Hepatocyte (in vitro differentiated cells): ENCODE measurements at places on chromosomes 4 and X. TPM values are rescaled to one million over a fixed set of nuclear protein-coding genes. Genes with fewer than 3 reads are reported as not detected.
A peak's percentile ranks its signal among the peaks of the same experiment; 100 is the strongest.

DNA sequence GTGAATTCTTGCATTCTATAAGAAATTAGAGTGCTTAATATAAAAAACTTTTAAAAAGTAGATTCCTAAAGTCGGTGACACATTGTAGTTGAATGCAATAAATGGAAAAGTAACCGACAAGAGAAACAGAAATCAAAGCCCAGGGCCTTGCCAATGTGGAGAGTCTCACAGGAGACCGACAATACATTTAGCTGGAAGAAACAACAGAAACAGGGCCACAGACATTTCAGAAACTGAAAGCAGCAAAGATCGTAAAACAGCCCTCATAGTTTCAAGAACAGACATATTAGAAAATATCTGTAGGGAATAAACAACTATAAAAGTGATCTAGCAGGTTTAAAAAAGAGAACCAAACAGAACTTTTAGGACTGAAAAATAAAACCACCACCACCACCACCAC is 49.5 kb downstream of the STAP1 start:
- H3K27ac ChIP-seq = no peak overlapping the region
- H3K36me3 ChIP-seq = no peaks in the 10 kb centered on the region
- no peak overlapping the region for H3K4me3 ChIP-seq
- H3K27me3 ChIP-seq = no peaks in the 10 kb centered on the region

- no peaks in the 10 kb centered on the region for H3K4me1 ChIP-seq
- DNase-seq = no peak
- H3K4me3 ChIP-seq = no peak overlapping the region
- no peak overlapping the region for H3K27ac ChIP-seq
Observed at GRCh38 chr4:28639747-28640146, 1779.1 kb downstream of the STIM2 start.

DNA sequence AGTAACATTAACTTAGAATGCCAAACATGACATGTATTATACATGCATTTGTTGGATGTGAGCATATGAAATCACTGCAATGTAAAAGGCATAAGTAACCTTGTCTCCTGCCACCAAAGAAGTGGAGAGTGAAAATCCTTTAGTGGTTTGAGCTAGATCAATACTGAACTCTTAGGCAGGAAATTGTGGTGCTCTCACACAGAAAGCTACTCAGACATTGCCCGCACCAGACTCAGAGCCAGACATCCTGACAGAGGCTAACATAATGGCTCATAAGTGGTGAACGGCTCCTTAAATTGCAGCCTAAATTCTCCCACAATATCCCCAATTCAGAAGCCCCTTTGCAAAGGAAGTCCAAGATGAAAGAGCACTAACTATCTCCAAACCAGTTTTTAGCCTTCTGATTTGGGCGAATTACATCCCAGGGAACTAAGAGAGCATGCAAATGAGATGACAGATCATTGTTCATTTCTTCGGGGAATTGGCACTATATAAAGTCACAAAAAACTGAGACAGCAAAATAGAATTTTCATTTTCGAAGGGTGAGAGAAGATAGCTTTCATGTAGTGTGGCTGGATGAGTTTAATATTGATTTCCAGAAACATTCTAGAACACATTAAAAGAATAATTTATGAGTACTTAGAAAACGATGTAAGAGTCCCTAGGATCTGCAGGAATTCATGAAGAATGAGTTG is 233.6 kb upstream of the RPS6KA3 start:
- no peaks in the 10 kb centered on the region for H3K4me1 ChIP-seq
- peak overlapping the region; percentile 39 for H3K27ac ChIP-seq
- H3K36me3 ChIP-seq = no peaks in the 10 kb centered on the region
- no peaks in the 10 kb centered on the region for H3K27me3 ChIP-seq
- no peak overlapping the region for H3K4me3 ChIP-seq

- H3K27ac ChIP-seq = no peak overlapping the region
- H3K4me1 ChIP-seq = no peaks in the 10 kb centered on the region
- H3K4me3 ChIP-seq = no peak overlapping the region
- no peaks in the 10 kb centered on the region for H3K36me3 ChIP-seq
- no peaks in the 10 kb centered on the region for H3K27me3 ChIP-seq
Observed at GRCh38 chrX:130261296-130261893, 7.3 kb downstream of the ZNF280C start.

- H3K4me3 ChIP-seq = no peak overlapping the region
- DNase-seq = peak; percentile 34
- H3K27me3 ChIP-seq = no peaks in the 10 kb centered on the region
- peaks cover 10% of the 10 kb centered on the region for H3K36me3 ChIP-seq
- peaks cover 3% of the 10 kb centered on the region for H3K4me1 ChIP-seq
Observed at GRCh38 chr4:2907706-2908293, 55.4 kb downstream of the NOP14 start.

DNA sequence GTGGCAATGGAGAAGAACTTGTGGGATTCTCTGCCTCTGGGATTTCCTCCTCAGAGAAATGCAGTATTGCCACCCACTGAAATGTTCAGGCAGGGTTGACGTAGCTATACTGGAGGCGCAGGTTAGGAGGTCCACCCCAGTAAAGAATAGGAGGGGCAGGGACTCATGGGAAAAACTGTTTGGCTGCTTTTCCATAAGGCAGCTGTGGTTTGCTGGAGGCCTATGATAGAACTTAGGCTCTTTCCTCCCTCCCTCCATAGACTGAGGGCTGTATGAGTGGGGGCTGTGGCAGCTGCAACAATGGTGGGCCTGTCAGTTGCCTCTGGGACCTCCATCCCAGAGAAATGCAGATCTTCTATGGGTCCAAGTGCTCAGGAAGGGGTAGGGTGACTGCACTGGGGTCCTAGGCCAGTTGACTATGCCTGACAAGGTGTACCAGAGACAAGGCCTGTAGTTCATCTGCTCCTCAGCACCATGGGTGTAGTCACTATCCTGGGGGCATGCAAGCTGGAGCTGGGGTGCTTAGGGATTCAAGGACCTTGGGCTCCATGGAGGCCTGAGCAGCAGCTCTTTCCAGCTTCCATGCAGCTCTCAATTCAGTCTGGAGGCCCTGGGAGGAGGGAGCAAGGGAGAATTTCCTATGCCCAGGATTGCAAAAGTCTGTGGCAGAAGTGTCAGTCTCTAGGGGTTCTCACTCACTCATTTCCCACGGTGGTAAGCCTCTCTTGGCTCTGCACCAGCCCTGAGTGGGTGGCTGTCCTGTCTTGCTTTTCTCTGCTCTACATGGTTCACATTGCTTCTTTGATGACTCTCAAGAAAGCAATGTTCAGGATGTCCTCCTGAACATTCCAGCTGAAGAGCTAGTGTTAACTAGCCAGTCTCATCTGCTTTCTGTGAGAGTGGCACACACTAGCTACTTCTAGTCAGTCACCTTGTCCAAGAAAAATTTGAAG is 353.0 kb downstream of the IDS start:
- no peaks in the 10 kb centered on the region for H3K27me3 ChIP-seq
- H3K4me3 ChIP-seq = no peak overlapping the region
- no peak for DNase-seq

DNA sequence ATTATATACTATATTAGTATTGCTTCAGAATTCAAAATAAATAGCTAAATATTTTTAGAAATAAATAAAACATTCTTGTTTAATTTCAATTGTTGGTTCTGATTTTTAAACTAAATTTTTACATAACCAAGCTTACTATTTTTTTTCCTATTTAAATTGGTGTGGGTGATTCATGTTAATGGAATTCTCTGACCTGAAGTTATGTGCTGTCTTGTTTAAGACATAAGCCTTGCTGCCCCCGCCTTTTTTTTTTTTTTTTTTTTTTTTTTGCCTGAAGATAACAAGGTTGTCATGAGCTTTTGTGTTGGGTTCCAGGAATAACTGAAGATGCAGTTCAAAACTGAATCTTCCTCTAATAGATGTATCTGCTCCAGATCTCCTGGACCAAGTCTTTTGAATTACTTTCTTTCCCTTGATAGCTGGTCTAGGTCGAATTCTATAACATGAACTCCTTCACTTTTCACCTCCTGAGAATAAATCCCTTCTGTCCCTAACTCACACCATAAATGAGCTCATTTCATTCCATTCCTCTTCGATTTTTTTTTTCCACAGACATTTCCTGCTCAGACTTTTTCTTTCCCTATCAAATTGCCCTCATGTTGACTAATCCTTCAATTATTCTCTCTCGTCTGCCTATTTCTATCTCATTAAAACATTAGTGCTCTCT is 261.5 kb upstream of the FTHL17 start:
- no peaks in the 10 kb centered on the region for H3K27me3 ChIP-seq
- peak overlapping the region; percentile 33 for H3K27ac ChIP-seq
- peak; percentile 38 for DNase-seq
- no peak overlapping the region for H3K4me3 ChIP-seq
- no peaks in the 10 kb centered on the region for H3K4me1 ChIP-seq

- no peak overlapping the region for H3K4me3 ChIP-seq
- DNase-seq = no peak
- H3K27me3 ChIP-seq = no peaks in the 10 kb centered on the region
- H3K4me1 ChIP-seq = no peaks in the 10 kb centered on the region
- H3K27ac ChIP-seq = no peak overlapping the region
- H3K36me3 ChIP-seq = no peaks in the 10 kb centered on the region
Observed at GRCh38 chrX:148913971-148914370, 413.6 kb downstream of the AFF2 start.

DNA sequence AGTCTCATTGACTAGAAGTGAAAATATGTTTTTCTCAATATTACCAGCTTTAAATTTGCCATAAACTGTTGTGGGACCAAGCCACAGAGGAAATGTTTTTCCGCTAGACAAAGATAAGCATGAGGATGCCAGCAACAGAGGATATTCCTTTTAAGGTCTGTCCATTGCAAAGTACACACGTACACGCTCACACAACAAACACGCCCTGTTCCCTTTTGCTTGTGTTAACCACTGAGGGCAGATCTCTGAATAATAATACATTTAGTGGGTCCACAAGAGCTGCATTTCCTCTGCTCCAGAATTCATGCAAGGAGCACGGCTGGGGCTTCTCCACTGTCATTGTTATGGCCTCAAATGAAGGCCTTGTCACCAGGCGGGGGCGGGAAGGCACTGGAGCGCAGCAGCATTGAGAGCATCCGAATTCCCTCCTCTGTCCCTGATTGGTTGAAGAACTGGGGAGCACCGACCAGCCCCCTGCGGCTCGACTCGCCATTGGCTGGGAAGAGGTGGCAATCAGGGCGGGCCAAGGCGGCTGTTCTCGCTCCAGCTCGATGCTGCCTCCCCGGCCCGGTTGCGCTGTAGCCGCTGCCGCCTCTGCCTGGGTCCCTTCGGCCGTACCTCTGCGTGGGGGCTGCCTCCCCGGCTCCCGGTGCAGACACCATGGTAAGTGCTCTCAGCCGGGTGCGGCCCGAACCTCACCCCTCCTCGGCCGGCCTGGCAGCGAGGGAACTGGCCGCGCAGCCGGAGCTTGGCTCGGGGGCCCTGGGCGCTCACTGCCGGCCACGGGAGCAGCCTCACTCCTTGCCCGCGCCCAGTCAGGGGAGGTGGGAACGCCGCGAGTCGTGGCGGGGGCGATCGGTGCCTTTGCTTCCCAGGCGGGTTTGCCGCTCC is at the start of gene GUCY1B1:
GUCY1B1 (plus strand) TSS at position 541 of the 891 bp plus-strand sequence; CDS start at position 661, 120 bp downstream.
- peak within 1 kb of the TSS; percentile 70 for H3K4me3 ChIP-seq
- H3K4me1 ChIP-seq = no peaks in the 10 kb centered on the region
- DNase-seq = peak; percentile 92
- no peaks in the 10 kb centered on the region for H3K36me3 ChIP-seq
- H3K27me3 ChIP-seq = peaks cover 4% of the 10 kb centered on the region

DNA sequence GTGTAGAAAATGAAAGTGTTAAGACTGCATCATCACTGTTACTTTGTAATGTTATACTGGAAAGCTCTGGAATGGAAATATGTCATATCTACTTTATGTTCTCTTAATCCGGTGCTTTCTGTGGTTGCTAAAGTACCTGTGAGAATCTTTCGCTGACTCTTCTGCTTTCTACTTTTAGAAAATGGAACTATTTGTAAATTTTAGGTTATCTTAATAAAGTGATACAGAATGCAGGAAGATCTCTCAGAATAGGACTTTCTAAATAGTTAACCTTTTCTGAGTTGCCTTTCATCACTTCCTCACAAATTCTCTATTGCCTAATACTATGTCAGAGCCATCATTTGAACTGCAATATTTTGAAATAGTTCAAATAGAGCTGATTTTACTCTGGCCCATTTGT is 69.3 kb downstream of the BMP2K start:
- no peaks in the 10 kb centered on the region for H3K36me3 ChIP-seq
- no peaks in the 10 kb centered on the region for H3K27me3 ChIP-seq
- no peak overlapping the region for H3K27ac ChIP-seq
- DNase-seq = no peak
- H3K4me1 ChIP-seq = no peaks in the 10 kb centered on the region

GRCh38 chr4:183876268-183876934 is 28.7 kb upstream of the STOX2 start:
- H3K27me3 ChIP-seq = no peaks in the 10 kb centered on the region
- H3K4me1 ChIP-seq = peaks cover 3% of the 10 kb centered on the region
- peak overlapping the region; percentile 47 for H3K27ac ChIP-seq
- H3K36me3 ChIP-seq = no peaks in the 10 kb centered on the region

GRCh38 chr4:94515365-94515764 is 63.6 kb downstream of the PDLIM5 start:
- no peak for DNase-seq
- no peak overlapping the region for H3K4me3 ChIP-seq
- peak overlapping the region; percentile 59 for H3K27ac ChIP-seq
- no peaks in the 10 kb centered on the region for H3K27me3 ChIP-seq

DNA sequence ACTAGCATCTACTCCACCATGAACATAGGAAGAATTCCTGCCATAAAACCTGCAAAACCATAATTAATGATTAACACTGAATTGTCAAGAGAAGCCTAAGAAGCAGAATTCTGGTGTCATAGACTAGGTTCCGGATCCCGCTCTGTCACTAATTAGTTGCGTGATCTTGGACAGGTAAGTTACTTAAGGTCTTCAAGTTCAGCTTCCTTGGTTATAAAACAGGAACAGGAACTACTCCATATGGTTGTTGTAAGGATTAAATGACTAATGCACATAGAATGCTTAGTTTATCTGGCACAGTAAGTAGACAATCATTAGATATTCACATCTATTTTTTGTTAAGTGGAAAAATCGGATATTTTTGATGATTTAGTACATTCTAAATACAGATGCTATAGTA is 14.3 kb downstream of the G3BP2 start:
- peak; percentile 65 for DNase-seq
- H3K27ac ChIP-seq = peak overlapping the region; percentile 66
- no peaks in the 10 kb centered on the region for H3K27me3 ChIP-seq
- peaks cover 11% of the 10 kb centered on the region for H3K4me1 ChIP-seq
- no peaks in the 10 kb centered on the region for H3K36me3 ChIP-seq
- no peak overlapping the region for H3K4me3 ChIP-seq

GRCh38 chr4:39732728-39733127 is 34.8 kb downstream of the UBE2K start:
- no peaks in the 10 kb centered on the region for H3K4me1 ChIP-seq
- H3K4me3 ChIP-seq = no peak overlapping the region
- no peaks in the 10 kb centered on the region for H3K27me3 ChIP-seq
- no peaks in the 10 kb centered on the region for H3K36me3 ChIP-seq

AKAP14 gene
- total RNA-seq = not detected in 2 replicates

LINC00632 gene
- 245 and 310 TPM in 2 replicates for total RNA-seq

SSX1 gene
- not detected in 2 replicates for total RNA-seq

ZAR1 gene
- total RNA-seq = not detected in 2 replicates

CT45A9 gene
- total RNA-seq = not detected in 2 replicates

PNMA6F gene
- not detected in 2 replicates for total RNA-seq

PDGFC gene
- 58.7 and 63.3 TPM in 2 replicates for total RNA-seq

XK gene
- total RNA-seq = 2.9 and 3.5 TPM in 2 replicates
